ENCODE measurements at places on chromosomes 4 and X.

GRCh38 chr4:26197018-26197779, 123.6 kb upstream of the RBPJ start:
- DNase-seq = no peak

DNA sequence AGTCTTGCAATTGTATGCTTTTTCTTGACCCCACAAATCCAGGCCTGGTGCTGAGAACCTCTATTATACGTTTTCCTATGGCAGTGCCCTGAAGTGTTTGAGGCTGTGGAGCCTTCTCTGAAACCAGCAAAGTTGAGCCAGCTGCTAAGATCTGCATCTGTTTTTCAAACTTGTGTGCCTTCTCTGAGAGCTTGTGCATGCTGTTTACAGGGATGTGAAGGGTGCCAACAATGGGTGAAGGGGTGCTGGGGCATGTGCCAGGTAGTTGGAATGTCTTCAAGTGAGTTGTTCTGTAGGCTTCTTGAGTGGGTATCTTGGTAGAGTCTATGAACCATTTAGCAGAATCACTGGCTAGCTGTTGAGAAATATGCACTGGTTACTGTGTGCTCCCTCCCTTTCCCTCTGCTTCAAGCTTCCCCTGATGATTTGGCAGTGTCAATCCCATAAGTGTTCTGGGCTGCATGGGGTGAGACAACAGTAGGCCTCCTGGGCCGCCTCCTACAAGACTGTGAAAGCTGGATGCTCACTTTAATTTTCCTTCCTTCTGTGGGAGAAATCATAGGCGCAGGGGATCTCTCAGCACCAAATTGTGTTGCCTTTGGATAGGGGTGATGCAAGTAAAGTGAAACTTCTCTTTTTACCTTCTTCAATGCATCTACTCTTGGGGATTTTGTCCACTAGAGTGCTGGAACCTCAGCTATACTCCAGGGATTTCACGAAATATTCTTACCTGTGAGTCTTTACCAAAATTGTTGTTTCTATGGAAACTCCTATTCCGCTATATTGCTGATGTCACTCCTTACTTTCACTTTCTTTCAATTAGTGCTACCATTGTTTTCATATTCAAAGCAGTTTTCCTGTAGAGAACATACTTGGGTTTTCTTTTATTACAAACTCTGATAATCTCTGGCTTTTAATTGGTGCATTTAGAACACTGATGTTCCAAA, 30.0 kb downstream of the ITM2A start:
- no peak for DNase-seq

DNA sequence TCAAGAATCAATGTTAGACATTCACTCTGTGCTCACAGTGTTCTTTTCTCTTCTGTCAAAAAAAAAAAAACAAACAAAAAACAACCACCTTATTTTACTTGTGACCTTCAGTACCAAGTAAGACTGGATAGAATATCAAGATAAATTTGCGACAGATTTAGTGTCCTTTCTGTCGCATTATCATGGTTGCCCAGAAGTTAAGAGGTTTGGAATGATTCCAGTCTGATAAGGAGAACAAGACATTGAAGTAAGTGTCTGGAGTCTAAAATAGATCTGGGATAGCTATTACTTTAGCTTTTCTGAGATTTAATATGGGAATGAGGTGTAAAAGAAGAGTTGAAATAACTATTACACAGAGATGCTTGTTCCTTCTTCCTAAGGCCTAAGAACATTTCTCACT, 31.7 kb downstream of the SNCA start:
- no peak for DNase-seq

- DNase-seq = no peak
Measured at GRCh38 chrX:137575596-137576255, 9.8 kb downstream of the ZIC3 start.

GRCh38 chrX:57951666-57952319, 41.5 kb upstream of the ZXDA start:
- no peak for DNase-seq

- DNase-seq = no peak
Measured at GRCh38 chrX:84156821-84157220, 31.2 kb downstream of the RPS6KA6 start.

DNA sequence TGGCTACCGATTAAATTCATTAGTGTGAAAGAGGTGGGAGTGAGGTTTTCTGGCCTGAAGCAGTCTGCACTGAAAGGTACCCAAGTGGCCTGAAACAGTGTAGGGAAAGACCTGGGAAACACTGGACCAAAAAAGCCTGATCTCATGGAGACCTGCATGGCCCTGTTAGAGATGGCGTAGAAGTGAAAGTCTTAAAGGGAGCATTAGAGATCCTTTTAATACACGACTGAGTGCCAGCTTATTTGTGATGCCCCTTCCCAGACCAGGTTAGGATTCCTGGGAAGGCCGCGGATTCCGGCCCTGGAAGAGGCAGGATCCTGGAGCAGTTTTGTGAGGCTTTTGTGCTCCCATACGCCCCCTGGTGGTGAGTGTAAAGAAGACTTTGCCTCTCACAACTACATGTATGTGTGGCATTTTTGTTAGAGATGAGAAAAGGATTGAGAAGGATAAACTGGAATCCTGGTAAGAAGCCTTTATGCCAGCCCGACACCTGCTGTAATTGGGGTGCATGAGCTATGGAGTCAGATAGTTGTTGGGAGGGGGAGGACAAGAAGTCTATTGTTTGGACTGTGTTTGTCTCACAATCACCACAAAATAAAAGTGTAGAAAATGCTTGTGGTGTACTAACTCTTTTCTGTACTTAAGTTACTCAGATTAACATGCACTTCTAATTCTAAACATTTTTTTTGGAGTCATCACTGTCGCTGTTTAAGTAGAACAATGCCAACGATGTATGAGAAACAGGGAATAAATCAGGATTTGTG, 54.0 kb downstream of the JADE1 start:
- peak; percentile 80 for DNase-seq

GRCh38 chr4:54233697-54234496, 4.8 kb downstream of the PDGFRA start:
- DNase-seq = peak; percentile 84

DNA sequence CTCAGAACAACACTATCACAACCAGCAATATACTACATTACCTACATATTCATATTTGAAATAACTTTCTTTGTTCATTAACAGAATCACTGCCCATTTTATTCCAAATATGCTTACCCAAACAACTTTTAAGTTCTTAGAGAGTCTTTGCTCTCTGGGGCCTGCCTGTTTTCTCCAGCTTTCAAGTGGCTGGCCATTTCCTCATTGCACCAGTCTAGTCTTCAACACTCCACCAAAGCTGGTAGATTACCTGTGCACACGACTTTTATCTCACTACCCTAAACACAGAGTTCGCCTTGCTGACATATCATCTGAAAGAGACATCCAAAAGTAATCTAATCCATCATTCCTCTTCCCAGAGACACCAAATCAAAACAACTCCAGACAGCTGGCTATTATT, 66.2 kb downstream of the PRDM5 start:
- DNase-seq = no peak

DNA sequence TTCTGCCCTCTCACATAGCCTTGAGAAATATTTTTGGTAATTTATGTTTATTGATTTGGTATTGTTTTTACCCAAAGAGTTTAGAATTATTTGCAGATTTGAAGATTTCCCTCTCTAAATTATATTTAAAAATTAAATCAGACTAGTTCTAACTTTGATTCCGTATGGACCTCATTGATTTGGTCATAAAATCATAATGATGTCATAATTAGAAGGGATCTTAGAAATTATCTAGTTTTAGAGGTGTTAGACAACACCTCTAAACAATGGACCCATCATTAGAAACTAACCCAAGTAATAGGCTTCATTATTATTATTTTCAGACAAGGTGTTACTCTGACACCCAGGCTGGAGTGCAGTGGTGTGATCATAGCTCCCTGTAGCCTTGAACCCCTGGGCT, 24.1 kb downstream of the DLG3 start:
- no peak for DNase-seq

- DNase-seq = no peak
Measured at GRCh38 chr4:38572793-38573192, 91.2 kb upstream of the KLF3 start.

Measured in head of caudate nucleus (tissue), 42 donors.